ENCODE measurements at places on chromosomes 1 and 21.

- DNase-seq = no peak
Measured at GRCh38 chr21:36909901-36910561, 56.4 kb downstream of the HLCS start.

DNA sequence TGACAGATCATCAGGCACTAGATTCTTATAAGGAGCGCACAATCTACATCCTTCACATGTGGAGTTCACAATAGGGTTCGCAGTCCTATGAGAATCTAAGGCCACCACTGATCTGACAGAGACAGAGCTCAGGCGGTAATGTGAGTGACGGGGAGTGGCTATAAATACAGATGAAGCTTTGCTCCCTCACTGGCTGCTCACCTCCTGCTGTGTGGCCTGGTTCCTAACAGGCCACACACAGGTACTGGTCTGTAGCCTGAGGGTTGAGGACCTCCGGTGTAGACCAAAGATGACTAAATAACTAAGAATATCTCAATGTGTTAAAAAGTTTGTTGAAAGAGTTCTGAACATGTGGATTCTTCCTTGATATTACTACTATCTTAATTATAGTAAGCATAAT, 56.2 kb upstream of the ADAM30 start:
- DNase-seq = no peak

GRCh38 chr1:157798211-157798610, 21.3 kb upstream of the FCRL2 start:
- no peak for DNase-seq

- DNase-seq = no peak
Measured at GRCh38 chr1:172559572-172560210, 26.7 kb downstream of the SUCO start.

- DNase-seq = no peak
Measured at GRCh38 chr1:24236789-24237371, 49.8 kb upstream of the IFNLR1 start.

GRCh38 chr1:106768077-106768476, 288.4 kb upstream of the PRMT6 start:
- DNase-seq = no peak

DNA sequence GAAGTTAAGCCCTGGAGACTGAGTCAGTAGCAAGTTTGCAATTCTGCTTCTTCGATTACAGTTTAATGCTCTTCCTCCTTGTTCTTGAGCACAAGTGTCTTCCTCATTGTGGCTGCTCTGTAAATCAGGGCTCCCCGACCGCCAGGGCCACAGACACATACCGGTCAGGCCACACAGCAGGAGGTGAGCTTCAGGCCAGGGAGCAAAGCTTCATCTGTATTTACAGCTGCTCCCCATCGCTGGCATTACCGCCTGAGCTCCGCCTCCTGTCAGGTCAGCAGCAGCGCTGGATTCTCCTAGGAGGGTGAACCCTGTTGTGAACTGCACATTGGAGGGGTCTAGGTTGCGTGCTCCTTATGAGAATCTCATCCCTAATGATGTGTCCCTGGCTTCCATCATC, 1.7 kb upstream of the TRAPPC10 start:
- no peak for DNase-seq

DNA sequence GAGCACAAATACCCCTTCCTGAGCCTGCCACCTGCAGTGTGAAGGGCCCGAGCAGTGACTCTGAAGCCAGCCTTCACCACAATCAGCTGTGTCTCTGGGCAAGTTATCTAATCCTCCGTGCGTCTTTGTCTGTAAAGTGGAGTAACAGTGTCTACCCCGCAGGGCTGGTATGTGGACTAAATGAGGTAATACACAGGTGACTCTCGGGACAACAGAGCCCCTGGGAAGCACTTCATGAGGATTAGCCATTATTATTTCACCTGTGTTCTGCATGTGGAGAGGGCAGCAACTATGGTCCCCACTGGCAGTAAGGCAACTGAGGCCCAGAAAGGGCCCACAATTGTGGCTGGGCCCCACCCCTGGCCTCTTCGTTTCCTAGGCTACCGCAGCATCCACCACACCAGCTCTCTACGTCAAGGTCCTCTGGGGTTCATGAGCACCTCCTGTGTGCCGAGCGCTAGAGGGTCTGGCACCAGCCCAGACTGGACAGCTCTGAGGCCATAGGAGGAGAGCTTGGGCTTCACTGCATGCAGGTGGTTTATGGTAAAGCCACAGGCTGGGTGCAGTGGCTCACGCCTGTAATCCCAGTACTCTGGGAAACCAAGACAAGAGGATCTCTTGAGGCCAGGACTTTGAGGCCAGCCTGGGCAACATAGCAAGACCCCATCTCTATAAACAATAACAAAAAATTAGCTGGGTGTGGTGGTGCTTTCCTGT, 41.3 kb upstream of the LRP8 start:
- DNase-seq = peak; percentile 4

DNA sequence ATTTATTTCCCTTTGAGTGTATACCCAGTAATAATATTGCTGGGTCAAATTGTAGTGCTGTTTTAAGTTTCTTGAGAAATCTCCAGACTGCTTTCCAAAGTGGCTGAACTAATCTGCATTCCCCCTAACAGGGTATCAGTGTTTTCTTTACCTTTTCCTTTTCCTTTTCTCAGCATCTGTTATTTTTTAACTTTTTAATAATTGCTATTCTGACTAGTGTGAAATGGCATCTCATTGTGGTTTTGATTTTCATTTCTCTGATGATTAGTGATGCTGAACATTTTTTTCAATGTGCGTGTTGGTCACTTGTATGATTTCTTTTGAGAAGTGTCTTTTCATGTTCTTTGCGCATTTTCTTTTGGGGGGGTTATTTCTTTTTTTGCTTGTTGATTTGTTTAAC, 374.9 kb upstream of the BRINP3 start:
- no peak for DNase-seq

DNA sequence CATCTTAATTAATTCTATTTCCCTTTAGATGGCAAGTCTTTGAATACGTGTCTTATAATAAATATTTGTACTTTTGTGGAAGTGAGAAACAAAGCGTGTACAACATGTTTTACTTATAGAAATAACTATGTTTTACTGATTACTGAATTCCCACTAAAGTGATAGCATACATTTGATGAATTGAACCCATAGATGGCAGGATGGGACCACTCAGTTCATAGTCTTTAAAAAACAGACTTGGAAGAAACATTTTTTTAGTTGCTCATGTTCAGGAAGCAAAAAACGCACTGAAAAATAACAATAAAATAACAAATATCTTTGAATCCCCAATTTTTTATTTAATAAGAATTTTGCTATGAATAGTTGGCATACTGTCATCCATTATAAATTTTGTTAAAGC, 507.1 kb upstream of the ZRANB2 start:
- no peak for DNase-seq

GRCh38 chr1:100343897-100344296, 8.4 kb upstream of the CDC14A start:
- DNase-seq = no peak

DNA sequence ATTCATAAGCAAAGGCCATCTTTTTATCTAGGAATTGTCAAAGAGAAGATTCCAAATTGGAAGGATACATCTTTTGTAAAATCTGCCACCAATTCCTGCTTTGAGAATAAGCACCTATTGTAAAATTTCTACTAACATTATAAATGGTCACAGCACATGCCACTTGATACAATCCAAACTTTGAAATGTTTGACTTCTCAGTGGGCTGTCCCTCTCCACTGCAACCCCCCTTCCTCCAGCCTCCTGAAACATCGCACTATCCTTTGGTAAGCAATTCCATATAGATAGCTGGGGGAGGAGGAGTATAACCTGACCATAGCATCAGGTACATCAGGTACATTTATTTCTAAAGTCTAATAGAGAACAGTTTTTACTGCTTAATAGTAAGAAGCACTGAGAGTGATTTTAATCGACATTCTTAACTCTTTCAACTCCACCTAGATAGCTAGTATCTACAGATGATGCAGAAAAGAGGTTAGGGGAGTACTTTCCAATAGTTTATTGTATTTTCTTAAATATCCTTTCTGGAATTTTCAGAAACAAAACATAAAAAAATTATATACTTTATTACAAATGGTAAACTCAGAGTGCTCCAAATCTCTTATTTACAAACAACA, 2.9 kb downstream of the JUN start:
- no peak for DNase-seq

Measured in stimulated activated naive CD8-positive, alpha-beta T cell treated with anti-CD3 and anti-CD28 coated beads, Interleukin-15, amount 100 ng/mL, for 72 hours (primary cell).